NCI-H2081 treated with DMSO at 0.1 percent for 48 hours (cell line): ENCODE measurements at places on chromosomes 3 and 15.
A peak's percentile ranks its signal among the peaks of the same experiment; 100 is the strongest.

GRCh38 chr3:126397610-126398422 is 3.1 kb downstream of the CFAP100 start:
- DNase-seq, result no peak

DNA sequence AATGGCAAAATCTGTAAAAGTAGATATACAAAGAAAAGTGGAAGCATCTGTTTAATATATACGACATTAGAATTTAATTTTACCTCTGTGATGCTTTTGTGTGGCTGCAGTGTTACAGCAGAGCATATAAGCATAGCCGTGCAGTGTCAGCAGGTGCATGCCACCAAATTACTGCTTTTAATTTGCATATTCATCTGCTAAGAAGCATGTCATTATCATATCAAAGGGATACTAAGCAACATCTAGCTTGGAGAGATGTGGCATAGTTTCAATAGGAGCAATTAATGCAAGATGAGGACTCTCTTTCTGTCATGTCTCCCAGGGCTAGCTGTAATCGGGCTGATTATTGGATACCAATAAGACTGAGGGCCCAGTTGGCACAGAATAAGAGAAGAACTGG is 214.4 kb upstream of the SOX2 start:
- no peak for DNase-seq

DNA sequence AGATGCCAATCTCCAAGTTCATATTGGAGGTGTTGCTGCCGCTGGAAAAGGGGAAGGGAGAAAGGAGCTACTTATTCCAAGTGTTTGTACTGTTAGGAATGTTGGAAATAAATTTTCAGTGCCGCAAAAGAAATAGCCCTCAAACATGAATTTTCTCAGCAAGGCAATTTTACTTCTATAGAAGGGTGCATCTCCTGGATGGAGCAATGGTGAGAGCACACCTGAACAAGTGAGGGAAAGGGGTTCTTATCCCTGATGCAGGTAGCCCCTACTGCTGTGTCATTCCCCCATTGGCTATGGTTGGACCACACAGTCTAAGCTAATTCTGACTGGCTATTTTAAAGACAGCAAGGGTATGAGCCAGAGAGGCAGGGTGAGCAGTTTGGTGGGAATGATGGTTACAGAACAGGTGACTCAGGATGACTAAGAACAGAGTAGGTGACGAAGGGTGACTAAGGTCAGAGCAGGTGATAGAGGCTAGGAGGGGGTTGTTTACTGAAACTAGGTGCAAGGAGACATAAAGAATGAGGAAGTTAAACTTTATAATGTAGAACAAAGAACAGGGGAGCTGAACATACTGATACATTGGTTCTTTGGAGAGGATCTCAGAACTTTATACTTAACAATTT is 503.5 kb downstream of the EDEM1 start:
- no peak for DNase-seq

DNA sequence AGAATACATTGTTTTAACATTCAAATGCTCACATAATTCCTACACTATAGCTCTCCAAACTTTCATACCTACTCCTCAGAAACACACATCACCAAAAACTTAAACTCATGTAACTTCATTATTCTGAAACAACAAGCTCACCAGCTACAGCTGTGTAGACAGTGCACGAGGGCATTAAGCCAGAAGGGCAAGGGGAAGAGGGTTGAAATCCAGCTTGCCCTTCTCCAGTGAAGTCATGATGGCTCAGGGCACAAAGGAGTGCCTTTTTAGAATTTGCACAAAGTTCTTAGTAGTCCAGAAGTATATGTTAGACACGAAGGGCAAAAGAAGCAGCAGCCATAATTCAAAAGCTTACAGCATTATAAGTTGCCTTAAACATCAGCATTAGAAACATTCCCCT is 8.6 kb downstream of the SLC12A6 start:
- no peak for DNase-seq

GRCh38 chr15:90099868-90100831 is 2.1 kb downstream of the IDH2 start:
- DNase-seq, result no peak

GRCh38 chr15:35741881-35742280 is 195.9 kb upstream of the DPH6 start:
- no peak for DNase-seq

DNA sequence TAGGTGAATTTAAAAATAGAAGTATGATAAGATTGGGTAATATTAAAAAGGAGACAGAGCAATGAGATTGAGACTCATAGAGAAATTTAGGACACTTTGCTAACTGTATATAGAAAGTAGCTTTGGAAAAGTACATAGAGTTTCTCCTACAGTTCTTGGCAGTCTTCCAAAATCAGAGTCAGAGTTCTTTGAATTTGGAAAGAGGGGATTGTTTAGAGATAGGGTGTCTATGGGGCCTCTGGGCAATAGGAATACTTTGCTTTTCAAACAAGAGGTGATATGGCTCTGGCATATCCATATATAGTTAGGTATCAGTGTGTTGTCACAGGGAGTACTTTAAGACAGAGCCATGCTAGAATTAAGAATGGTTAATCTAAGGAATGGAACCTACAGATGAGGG is 477.1 kb upstream of the KCNMB2 start:
- no peak for DNase-seq

DNA sequence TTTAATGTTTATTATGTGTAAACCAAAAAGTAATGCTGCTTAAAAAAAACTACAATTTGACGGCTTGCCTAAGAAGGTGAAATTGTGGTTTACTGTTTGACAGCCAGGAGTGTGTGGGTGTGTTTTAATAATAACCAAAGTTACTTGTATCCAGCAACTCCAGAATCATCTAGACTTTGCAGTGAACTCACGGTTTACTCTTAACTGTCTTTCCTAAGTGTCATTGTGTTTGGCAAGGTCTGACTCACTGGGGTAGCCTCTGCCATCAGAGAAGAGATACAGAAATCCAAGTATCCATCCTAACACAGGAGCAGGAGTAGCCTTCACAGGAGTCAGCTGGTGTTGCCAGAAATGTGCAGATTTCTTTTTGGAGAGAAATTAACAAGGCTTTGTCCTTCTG is 151.1 kb downstream of the CTNNB1 start:
- DNase-seq, result no peak

DNA sequence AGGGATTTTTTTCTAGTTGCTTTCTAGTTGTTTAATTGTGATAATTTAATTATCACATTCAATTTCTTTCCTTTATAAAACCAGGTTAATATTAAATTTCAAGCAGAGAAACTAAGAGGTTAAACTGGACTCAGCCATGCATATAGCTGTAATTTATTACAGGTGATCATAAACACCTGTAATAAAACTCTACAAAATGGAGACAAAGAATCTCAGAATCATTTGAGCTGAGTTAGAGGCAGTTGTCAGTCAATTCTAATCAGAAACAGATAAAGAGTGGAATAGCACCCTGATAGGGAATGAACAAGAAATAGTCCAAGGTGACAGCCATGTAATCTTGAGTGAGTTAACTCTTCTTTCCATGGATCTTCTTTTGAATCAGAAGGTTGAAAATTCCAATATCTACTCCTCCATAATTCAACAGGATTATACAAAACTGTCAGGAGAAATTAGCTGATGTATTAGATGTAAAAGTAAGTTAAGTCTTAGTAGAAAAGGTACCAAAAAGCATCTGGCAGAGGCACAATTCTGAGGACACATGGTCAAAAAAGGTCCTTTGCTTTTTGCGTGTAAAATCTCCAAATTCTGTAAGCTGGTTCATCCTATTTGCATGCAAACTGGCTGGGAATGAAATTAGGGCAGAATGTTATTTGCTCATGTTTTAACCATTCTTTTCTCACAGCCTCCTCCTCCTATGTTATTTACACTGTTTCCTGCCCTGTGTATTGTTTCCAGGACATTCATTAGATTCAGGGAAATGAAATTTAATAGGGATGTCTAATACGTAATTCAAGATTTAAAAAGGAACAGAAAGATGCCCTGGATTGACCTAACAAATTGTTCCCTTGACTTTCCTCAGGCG is 39.4 kb upstream of the B3GNT5 start:
- peak; percentile 68 for DNase-seq

DNA sequence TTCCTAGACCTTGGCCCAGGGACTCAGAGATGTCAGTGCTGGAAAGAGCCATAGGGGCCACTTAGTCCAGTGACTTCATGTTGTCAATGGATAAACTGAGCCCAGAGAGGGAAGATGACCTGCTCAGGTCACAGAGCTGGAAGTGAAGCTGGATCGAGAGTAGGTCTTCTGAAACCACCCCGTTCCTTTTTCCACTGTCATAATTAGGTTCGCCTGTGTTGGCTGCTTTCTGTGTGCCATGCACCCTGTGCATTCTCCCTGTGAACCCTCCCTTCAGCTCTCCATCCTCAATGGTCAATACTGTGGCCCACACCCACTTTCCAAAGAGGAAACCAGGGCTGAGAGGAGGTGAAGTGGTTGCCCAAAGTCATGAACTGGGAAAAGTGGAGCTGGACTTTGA is 74.8 kb downstream of the CCR1 start:
- DNase-seq, result no peak

DNA sequence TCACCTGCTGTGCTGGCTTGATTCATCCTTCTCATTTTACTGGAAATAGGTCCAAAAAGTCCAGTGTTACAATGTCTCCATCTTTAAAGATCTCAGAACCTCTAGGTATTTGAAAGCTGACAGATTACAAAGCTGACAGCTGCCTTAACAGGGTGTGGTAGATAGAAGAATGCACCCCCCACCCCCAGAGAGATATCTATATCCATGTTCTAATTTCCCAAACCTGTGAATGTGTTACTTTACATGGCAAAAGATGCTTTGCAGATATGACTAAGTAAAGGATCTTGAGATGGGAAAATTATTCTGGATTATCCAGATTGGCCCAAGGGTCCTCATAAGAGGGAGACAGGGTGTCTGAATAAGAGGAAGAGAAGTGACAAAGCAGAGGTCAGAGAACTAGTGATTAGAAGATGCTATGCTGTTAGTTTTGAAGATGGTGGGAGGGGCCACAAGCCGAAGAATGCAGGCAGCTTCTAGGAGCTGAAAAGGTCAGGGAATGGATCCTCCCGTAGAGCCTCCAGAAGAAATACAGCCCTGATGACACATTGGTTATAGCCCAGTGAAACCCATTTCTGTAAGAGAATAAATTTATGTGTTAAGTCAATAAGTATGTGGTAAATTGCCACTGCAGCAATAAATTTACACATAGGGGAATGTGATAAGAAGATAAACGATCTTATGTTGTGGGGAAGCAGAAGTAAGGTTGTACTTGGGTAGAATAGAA is 21.5 kb upstream of the FSTL1 start:
- no peak for DNase-seq

DNA sequence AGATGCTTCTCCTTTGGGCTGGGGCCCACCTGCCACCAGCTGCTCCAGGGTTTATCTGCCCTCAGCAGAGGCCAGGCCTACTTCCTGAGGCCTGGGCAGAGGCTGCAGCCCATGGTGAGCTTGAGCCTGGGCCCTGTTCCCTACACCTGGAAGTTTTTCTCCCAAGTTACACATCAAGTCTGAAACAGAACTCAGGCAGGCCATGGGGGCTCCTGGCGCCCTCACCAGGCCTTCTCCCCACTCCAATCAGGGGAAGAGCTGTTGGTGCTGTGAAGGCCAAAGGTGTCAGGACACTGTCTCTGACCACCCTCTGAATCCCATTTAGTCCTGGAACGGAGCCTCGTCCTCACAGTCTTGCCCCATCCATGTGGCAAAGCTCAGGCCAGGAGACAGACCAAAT is 7.3 kb downstream of the VWA5B2 start:
- no peak for DNase-seq

DNA sequence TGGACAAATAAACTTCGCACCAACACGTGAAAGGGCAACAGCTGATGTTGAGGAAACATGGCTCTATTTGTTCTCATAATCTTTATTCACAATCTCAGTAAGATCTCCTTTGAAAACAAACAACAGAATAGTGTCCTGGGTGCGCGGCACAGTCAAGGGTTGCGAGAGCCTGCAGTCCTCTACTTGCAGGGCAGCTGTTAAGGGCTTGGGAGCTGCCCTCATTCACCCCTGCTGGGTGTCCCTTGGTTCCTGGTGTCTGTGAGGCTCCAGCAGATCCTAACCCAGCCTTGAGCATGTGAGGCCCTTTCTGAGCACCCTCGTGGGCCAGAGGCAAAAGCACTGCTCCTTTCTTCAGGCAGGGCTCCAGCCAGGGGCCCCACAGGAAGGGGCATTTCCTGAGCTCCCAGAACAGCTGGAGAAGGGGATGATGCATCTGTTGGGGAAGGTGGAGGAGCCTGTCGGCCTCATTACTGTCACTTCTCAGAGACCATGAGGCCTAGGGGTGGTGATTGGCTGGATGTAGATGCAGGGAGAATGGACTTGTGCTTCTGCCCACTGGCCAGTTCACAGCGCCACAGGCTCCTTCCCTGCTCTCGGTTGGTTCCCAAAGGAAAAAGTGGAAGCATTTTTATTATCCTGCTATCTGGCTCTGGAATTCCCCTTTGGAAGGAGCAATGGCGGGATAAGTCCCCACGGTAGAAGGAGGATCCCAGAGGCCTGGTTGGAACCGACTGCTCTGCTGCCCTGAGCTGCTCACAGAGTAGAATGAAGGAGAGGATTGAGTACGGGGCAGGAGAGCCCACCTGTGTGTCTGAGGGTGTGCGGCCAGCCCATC is 51.9 kb upstream of the KLF13 start:
- no peak for DNase-seq

DNA sequence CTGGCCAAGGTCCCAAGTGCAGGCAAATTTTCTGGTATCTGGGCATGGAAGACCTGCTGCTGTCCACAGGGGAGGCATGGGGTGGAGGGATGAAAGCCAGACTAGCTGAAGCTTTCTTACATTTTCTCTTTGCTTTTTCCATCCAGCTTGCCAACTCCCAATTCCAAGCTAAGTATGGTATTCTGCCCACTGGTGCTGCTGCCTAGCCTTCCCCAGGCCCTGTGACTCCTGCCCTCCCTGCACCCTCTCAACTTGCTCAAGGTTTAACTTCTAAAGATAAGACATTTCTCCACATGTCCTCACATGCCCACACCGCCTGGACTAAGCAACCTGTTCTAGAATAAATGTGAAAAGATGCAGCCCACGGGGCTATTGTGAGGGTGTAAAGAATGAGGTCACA is 59.5 kb upstream of the HACD2 start:
- DNase-seq, result no peak

GRCh38 chr15:50873935-50874361 is 34.5 kb upstream of the AP4E1 start:
- no peak for DNase-seq

- no peak for DNase-seq
Observed at GRCh38 chr15:68259883-68260282, 17.7 kb upstream of the FEM1B start.

GRCh38 chr3:98262046-98262445 is 2.0 kb upstream of the OR5H6 start:
- DNase-seq, result no peak

GRCh38 chr15:64699751-64700388 is 75.5 kb downstream of the RBPMS2 start:
- no peak for DNase-seq

- DNase-seq, result no peak
Observed at GRCh38 chr15:73483053-73483452, 40.1 kb downstream of the REC114 start.

DNA sequence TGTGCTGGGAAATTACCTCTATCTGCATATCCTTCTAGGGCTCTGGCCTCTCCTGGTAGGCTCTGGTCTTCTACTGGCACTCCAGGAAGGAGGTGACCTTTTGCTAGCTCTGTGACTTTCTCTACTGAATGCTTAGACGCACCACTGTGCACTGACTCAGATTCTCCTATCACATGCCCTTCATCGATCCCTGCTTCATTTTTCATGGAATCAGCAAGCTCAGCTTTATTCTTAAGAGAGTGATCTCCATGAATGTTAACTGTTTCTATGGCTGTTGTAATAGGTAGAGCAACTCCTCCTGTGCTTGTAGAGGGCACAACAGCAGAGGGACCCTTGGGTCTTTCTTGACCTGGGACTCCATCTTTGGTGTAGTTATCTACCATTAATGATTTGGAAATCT is 106.6 kb downstream of the MAP4 start:
- no peak for DNase-seq

- no peak for DNase-seq
Observed at GRCh38 chr15:34849364-34849959, 54.1 kb upstream of the ACTC1 start.
